ENCODE measurements at places on chromosomes 16 and 17. TPM values are rescaled to one million over a fixed set of nuclear protein-coding genes. Genes with fewer than 3 reads are reported as not detected.

IRX6 gene
- 0.27 TPM for total RNA-seq

SPIRE2 gene
- 15.5 TPM for total RNA-seq

COX6A2 gene
- not detected for total RNA-seq

GNG13 gene
- total RNA-seq, result not detected

HOXB13 gene
- 78.7 TPM for total RNA-seq

EVPLL gene
- total RNA-seq, result 1.7 TPM

PERCC1 gene
- total RNA-seq, result 45.2 TPM

DNA sequence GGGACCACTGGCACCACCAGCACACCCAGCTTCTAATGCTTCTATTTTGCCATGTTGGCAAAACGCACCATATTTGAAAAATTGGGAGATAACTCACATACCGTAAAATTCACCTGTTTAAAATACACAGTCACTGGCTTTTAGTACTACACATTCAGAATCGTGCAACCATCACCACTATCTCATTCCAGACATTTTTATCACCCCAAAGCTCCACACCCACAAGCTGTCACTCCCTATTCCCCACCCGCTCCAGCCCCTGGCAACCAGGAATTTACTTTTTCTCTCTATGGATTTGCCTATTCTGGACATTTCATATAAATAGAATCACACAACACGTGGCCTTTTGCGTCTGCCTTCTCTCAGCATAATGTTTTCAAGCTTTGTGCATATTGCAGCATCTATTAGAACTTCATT lies 25.0 kb downstream of the PPL start:
- no peak for DNase-seq

DNA sequence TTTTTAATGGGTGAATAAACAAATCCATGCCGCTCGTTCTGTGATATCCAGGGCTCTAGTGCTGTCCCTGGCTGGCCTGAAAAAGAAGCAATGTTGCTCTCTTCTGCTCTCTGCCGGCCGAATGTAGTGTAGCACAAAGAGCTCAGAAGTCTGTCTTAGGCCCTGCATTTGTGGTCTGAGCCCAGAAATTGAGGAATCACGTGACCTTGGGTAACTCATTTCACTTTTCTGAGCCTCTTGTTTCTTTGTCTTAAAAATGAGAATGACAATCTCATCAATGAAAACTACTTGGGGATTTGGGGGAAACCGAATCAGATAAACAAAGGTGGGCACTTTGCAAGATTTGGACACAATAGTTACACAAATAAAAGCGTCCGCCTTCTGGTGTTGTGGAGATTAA lies 381.6 kb upstream of the ASIC2 start:
- DNase-seq, result peak; percentile 38

- DNase-seq, result no peak
Measured at GRCh38 chr17:82086941-82087906, 10.8 kb downstream of the FASN start.

- DNase-seq, result no peak
Measured at GRCh38 chr16:27239906-27240655, 28.5 kb downstream of the NSMCE1 start.

GRCh38 chr16:11395008-11395948 lies 50.0 kb downstream of the RMI2 start:
- DNase-seq, result peak; percentile 42

- no peak for DNase-seq
Measured at GRCh38 chr16:87178177-87178863, 138.9 kb downstream of the C16orf95 start.
